ENCODE measurements at places on chromosomes 1 and 21.

DNA sequence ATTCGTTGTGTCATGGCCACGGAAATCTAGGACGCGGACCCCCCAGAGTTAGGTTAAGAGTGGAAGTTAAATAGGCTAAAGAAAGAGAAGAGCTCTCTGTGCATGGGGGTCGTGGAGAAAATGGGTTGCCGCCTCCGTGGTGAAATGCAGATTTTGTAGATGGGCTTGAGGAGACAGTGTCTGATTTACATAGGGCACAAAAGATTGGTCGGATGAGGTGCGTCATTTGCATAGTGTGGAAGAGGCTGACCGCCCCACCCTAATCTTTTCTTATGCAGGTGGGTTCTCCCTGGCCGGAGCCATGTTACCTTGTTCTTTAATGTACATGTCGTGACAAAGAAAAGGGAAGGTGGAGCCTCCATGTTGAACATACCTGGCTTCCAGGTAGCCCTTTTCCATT, 14.3 kb upstream of the SLC5A9 start:
- no peak for DNase-seq

DNA sequence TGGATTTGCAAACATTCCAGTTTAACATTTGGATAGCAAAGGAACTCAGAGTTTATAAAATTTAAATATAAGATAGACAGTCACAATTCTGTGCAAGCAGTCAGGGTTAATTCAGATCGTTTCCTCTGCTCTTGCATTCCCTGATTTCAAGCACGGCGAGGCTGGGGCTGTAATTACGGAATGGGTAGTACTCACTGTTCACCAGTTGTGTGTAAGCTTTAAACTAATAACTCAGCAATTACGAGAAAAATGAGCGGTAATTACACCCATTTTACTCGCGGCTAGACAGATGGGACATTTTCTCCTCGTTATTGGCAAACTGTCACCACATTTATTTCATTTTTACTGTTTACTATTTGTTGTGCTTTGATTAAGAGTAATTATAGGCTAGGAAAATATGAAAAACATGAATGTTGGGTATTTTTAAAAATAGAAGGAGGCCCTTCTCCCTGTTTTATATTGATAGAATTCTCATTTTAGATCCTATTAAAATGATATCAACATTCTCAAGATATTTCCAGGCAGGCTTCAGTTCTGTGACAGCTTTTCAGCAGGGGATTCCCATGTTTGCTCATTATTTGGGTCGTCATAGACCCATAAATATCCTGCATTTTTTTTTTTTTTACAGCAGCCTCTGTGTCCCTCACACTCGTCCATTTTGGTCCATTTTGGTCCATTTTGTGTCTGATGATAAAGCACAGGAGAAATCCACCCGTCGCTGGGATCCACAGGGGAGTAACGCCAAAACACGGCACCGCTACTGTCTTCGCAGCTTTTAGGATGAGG, 208.3 kb downstream of the DSCAM start:
- no peak for DNase-seq

- DNase-seq, result no peak
Observed at GRCh38 chr1:186042230-186042629, 308.0 kb downstream of the HMCN1 start.

DNA sequence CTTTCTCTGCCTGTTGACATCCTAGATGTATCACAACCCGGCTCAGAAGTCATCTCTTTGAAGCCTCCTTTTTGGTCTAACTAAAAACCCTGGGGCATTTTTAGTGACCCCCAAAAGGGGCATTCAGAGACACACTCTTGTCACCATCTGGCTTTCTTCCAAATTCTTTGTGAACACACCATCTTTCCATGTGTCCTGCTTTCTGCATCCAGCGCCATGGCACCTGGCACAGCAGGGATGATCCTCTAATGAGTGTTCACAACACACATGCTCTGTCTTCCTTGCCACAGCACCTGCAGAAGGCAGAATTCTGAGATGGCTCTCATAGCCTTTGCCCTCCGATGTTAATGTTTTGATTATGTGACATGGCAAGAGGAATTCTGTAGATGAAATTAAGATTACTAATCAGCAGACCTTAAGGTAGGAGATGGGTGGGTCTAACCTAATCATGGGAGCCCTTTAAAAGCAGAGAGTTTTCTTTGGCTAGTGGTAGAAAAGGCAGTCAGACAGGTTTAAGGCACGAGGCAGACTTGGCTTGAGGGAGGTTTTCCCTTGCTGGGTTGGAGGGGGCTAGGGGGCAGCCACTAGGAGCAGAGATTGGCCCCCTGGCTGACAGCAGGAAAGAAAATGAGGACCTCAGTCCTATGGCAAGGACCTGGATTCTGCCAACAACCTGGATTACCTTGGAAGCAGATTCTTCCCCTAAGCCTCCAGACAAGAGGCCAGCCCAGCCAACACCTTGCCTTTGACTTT, 4.9 kb upstream of the TMEM61 start:
- DNase-seq, result no peak

DNA sequence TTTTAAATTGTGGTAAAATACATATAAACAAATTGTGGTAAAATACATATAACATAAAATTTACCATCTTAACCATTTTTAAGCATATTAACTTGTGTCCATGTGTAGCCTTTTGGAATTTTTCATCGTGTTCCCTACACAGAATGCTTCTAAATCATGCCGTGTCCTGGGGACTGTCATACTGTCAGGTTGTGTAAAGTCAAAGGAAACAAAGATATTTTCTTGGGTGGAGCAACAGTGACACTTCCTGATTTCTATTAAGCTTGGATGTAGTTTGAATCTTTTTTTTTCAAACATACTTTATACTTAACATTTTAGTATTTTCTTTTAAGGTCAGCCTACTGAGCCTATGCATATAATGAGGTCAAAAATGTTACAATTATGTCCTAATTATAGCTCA, 32.3 kb downstream of the DOP1B start:
- no peak for DNase-seq

All from stimulated activated naive CD4-positive, alpha-beta T cell treated with Interleukin-2 at 50 U/mL for 16 hours (primary cell).